GM12878 (cell line): ENCODE measurements at places on chromosomes 5 and 9.

- no peaks in the 10 kb centered on the region for H3K27me3 ChIP-seq
- H3K27ac ChIP-seq = no peak overlapping the region
- H3K4me3 ChIP-seq = no peak overlapping the region
- H3K4me1 ChIP-seq = no peaks in the 10 kb centered on the region
- DNase-seq = no peak
Measured at GRCh38 chr5:156093024-156093423, 233.9 kb upstream of the SGCD start.

DNA sequence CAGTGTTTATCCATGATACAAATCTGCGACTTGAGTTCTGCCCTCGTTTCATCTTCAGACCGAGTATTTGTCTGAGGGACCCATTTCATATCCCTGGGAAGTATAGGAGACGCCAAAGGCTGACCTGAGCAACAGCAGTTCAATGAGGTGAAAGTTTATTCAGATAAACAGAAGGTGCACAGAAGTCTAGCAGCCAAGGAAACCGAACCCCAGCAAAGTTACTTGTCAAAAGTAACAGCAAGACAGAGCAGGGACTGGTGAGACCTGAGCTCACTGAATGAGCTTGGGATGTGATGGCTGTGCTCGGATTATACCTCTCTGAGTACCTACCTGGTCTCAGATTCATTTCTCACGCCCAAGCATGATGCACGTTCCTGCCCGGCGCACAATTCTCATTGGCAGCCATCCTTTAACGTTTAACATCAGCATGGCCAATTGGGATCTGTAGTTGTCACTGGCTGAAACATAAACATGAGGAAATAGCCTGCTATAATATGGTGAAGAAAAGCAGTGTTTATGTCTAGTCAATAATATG, 599 bp downstream of the LYRM7 start:
- no peaks in the 10 kb centered on the region for H3K36me3 ChIP-seq
- H3K27me3 ChIP-seq = no peaks in the 10 kb centered on the region
- no peak for DNase-seq
- peak overlapping the region; percentile 86 for H3K4me3 ChIP-seq
- H3K27ac ChIP-seq = peak overlapping the region; percentile 43

DNA sequence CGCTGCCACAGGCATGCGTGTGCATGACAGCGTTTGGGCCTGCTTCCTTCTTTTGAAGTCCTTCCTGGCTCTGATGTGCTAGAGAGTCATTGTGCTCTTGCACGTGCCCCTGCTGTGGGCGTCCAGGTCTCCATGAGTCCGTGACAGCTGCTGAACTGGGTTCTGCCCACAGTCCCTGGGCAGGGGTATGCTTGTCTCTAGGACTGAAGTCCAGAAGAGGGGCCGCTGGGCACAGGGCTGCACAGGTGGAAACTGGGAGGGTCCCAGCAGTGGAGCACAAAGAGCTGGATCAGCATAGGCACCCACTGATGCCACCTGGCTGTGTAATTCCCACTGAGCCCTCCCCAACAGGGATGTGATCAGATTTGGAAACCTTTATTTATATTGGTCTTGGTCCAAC, 169.4 kb downstream of the IRX2 start:
- H3K4me1 ChIP-seq = no peaks in the 10 kb centered on the region
- H3K27ac ChIP-seq = no peak overlapping the region
- H3K36me3 ChIP-seq = no peaks in the 10 kb centered on the region
- H3K27me3 ChIP-seq = no peaks in the 10 kb centered on the region

GRCh38 chr9:109133533-109133932, 13.8 kb upstream of the TMEM245 start:
- no peaks in the 10 kb centered on the region for H3K36me3 ChIP-seq
- no peaks in the 10 kb centered on the region for H3K4me1 ChIP-seq
- DNase-seq = no peak
- H3K27me3 ChIP-seq = no peaks in the 10 kb centered on the region

- H3K27ac ChIP-seq = no peak overlapping the region
- H3K4me1 ChIP-seq = no peaks in the 10 kb centered on the region
- H3K4me3 ChIP-seq = no peak overlapping the region
- DNase-seq = no peak
Measured at GRCh38 chr9:21568484-21568883, 86.4 kb upstream of the IFNE start.

DNA sequence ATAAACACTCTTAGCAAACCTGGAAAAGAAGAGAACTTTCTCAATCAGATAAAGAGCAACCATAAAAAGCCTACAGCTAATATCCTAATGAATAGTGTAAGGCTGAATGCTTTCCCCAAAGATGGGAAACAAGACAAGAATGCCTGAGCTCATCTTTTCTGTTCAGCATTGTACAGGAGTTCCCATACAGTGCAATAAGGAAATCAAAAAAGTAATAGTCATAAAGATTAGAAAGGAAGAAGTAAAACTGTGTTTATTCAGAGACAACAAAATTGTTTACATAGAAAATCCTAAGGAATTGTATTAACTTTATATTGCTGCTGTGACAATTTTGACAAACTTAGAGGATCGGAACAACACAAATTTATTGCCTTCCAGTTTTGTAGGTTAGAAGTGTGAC, 330.7 kb upstream of the SLC24A2 start:
- H3K27ac ChIP-seq = no peak overlapping the region
- no peak for DNase-seq
- no peaks in the 10 kb centered on the region for H3K27me3 ChIP-seq
- no peak overlapping the region for H3K4me3 ChIP-seq

DNA sequence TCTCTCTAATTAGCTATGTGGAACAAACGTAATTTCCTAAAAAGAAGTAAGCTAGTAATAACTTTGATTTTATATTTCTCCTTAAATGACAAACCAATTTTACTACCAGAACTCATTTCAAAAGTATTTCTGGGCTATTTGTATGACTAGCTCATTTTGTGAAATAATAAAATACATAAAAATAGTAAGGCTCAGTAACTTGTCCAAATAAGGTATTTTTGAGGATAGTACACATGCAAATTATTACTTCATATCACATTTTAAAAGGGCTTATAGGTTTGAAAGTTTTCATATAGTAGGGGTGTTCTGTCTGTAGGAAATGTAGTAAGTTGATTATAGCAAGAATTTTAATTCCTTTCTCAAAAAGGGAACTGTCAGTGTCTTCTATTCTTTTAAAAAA, 26.5 kb downstream of the C9orf85 start:
- no peak overlapping the region for H3K27ac ChIP-seq
- H3K4me1 ChIP-seq = no peaks in the 10 kb centered on the region
- no peak overlapping the region for H3K4me3 ChIP-seq

GRCh38 chr9:127676638-127677037, 30.1 kb upstream of the CFAP157 start:
- H3K4me1 ChIP-seq = no peaks in the 10 kb centered on the region
- no peaks in the 10 kb centered on the region for H3K36me3 ChIP-seq
- H3K27me3 ChIP-seq = peaks cover 5% of the 10 kb centered on the region
- H3K27ac ChIP-seq = no peak overlapping the region
- no peak overlapping the region for H3K4me3 ChIP-seq
- no peak for DNase-seq

GRCh38 chr5:1437226-1437829, 7.9 kb downstream of the SLC6A3 start:
- H3K27me3 ChIP-seq = no peaks in the 10 kb centered on the region
- no peak for DNase-seq
- no peaks in the 10 kb centered on the region for H3K4me1 ChIP-seq
- H3K4me3 ChIP-seq = no peak overlapping the region
- no peak overlapping the region for H3K27ac ChIP-seq
- no peaks in the 10 kb centered on the region for H3K36me3 ChIP-seq

DNA sequence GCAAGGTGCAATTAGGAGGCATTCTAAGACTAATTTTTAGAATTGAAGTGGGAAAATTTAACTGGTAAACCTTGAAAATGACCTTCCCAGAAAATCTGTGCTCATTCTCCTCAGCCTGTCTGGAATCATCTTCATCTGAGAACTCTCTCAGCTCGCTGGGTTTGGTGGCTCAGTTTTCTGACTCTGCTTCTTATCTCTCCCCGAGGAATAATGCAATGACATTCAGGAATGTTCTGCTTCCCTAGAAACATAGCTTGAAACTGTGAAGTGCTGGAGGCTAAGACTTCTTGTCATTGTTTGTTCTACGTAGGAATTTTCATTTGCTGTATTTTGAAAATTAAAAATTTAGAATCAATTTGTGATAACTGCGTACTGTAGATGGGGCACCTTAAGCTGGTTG, 86.6 kb downstream of the KCNN2 start:
- no peaks in the 10 kb centered on the region for H3K4me1 ChIP-seq
- H3K36me3 ChIP-seq = no peaks in the 10 kb centered on the region
- H3K27me3 ChIP-seq = no peaks in the 10 kb centered on the region
- H3K27ac ChIP-seq = no peak overlapping the region
- no peak overlapping the region for H3K4me3 ChIP-seq

GRCh38 chr9:1018121-1018520, 32.0 kb upstream of the DMRT2 start:
- H3K4me3 ChIP-seq = no peak overlapping the region
- no peak overlapping the region for H3K27ac ChIP-seq
- H3K4me1 ChIP-seq = no peaks in the 10 kb centered on the region
- H3K27me3 ChIP-seq = peaks cover 3% of the 10 kb centered on the region
- H3K36me3 ChIP-seq = no peaks in the 10 kb centered on the region

- H3K27me3 ChIP-seq = no peaks in the 10 kb centered on the region; the same call in 1 of the 2 replicates
- no peak for DNase-seq
- H3K36me3 ChIP-seq = no peaks in the 10 kb centered on the region
- H3K4me3 ChIP-seq = no peak overlapping the region
- no peaks in the 10 kb centered on the region for H3K4me1 ChIP-seq
Measured at GRCh38 chr9:129845373-129845772, 10.1 kb downstream of the USP20 start.

GRCh38 chr5:156515121-156515520, 188.2 kb downstream of the SGCD start:
- H3K4me3 ChIP-seq = no peak overlapping the region
- H3K4me1 ChIP-seq = no peaks in the 10 kb centered on the region
- H3K27me3 ChIP-seq = 0 out of 2 replicates have a peak, but pooled peaks cover 2% of the 10 kb centered on the region
- no peaks in the 10 kb centered on the region for H3K36me3 ChIP-seq

DNA sequence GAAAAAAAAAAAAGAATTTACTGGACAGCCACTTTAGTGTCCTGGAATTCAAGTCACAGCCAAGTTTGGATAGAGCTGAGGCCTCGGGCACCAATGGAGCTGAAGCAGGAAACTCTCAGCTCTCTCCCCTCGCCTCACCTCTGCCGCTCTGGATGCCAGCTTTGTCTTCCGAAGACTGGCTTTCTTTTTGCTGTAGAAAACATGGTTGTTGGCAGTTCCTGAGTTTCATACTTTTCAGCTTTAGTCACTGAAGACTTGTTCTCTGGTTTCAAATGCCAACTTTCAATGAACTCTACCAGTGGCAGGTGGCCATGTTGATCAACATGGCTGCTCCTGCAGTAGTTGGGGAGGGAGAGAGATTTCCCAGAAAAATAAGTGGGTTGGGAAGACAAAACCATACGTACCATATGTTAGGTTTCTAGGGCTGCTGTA, 142.2 kb downstream of the SNX18 start:
- H3K4me3 ChIP-seq = no peak overlapping the region
- no peaks in the 10 kb centered on the region for H3K4me1 ChIP-seq

DNA sequence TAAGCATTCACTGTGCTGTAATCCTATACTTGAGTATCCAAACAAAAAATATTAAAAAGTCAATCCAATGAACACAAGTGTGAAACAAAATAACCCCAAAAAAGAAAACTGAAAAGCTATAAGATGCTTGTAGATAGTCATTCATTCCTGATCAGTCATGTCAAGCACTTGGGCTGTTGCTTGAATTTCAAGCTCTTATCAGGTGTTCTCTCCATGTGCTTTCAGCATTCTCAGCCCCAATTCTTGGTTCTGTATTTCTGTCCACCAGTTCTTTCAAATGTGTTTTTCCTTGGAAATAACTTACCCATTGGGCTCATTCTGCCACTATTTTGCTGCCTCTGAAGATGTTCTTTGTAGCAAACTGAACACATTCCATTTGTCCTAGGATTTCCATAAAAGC, 4.7 kb downstream of the ZFAND5 start:
- H3K27ac ChIP-seq = no peak overlapping the region; the same call in 1 of the 2 replicates
- peaks cover 2% of the 10 kb centered on the region for H3K36me3 ChIP-seq
- no peaks in the 10 kb centered on the region for H3K4me1 ChIP-seq

DNA sequence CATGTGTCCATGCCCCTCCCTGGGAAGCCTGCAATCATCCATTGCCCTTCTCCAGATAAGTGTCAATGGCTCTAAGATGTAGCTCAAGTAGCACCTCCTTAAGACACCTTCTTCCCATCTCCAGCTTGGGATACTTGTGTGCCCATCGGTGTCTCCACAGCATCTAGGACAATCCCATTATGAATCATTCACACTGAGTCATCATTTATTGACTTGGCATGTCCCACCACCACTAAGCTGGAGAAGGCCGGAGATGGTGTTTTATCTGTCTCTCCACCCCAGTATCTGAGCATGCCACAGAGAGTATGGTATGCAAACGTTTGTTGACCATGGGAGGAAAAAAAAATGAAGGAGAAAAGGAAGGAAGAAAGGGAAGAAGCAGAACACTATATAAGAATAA, 342.2 kb downstream of the TRIM32 start:
- H3K4me3 ChIP-seq = no peak overlapping the region
- no peaks in the 10 kb centered on the region for H3K27me3 ChIP-seq
- no peak for DNase-seq
- no peak overlapping the region for H3K27ac ChIP-seq

- H3K4me1 ChIP-seq = peaks cover 6% of the 10 kb centered on the region; the same call in 1 of the 2 replicates
- H3K36me3 ChIP-seq = no peaks in the 10 kb centered on the region
- H3K27ac ChIP-seq = no peak overlapping the region
Measured at GRCh38 chr9:85554349-85554748, 187.4 kb downstream of the AGTPBP1 start.

DNA sequence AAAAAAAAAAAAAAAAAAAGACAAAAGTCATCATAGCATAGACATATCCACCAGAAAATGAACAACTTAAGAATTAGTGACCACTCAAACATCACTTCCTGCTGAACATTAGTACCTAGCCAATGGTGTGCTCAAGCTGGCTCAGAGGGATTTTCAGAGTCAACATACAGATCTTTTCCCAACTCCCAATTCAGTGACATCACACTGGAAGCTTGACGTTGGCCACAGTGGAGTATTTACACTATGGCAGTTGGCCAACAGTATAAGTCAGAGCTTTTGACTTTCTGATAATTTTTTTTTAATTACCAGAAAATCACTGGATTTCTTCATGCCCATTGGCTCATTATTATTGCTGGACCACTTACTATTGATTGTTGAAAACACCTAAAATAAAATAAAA, 383.5 kb downstream of the ARHGEF28 start:
- DNase-seq = no peak
- H3K4me1 ChIP-seq = no peaks in the 10 kb centered on the region
- H3K27ac ChIP-seq = no peak overlapping the region
- H3K4me3 ChIP-seq = no peak overlapping the region
- no peaks in the 10 kb centered on the region for H3K36me3 ChIP-seq
- H3K27me3 ChIP-seq = peaks cover 3% of the 10 kb centered on the region; the same call in 1 of the 2 replicates

GRCh38 chr5:177403102-177403791, 2.8 kb upstream of the PFN3 start:
- H3K4me1 ChIP-seq = peaks cover 28% of the 10 kb centered on the region
- H3K36me3 ChIP-seq = no peaks in the 10 kb centered on the region
- DNase-seq = no peak
- peak overlapping the region; percentile 79 for H3K4me3 ChIP-seq

DNA sequence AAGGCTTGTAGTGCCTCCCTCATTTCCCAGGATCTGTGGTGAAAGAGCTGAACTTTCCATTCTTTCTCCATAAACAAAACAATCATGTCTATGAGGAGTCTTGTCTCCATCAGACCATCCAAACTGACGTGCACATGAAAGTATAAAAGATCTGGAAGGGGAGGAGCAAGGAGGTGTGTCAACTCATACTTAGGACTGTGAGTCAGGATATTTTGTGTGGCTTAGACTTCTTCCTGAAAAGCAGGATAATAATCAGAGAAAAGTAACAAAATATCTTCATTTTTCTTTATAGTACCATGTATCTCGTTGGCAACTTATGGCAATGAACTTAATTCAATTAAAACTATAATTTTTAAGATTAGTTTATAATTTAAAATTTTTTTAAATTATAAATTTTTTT, 96.0 kb upstream of the PRRC1 start:
- H3K4me3 ChIP-seq = no peak overlapping the region
- H3K36me3 ChIP-seq = no peaks in the 10 kb centered on the region
- no peak overlapping the region for H3K27ac ChIP-seq
- DNase-seq = no peak
